Endodermal cell (in vitro differentiated cells): ENCODE measurements at places on chromosomes 5 and 9. TPM values are rescaled to one million over a fixed set of nuclear protein-coding genes. Genes with fewer than 3 reads are reported as not detected.

- no peak overlapping the region for H3K27ac ChIP-seq
- H3K27me3 ChIP-seq = no peaks in the 10 kb centered on the region
- H3K4me1 ChIP-seq = no peaks in the 10 kb centered on the region
- no peak for DNase-seq
- no peaks in the 10 kb centered on the region for H3K36me3 ChIP-seq
Measured at GRCh38 chr5:93358176-93358575, 222.8 kb downstream of the NR2F1-AS1 start.

DNA sequence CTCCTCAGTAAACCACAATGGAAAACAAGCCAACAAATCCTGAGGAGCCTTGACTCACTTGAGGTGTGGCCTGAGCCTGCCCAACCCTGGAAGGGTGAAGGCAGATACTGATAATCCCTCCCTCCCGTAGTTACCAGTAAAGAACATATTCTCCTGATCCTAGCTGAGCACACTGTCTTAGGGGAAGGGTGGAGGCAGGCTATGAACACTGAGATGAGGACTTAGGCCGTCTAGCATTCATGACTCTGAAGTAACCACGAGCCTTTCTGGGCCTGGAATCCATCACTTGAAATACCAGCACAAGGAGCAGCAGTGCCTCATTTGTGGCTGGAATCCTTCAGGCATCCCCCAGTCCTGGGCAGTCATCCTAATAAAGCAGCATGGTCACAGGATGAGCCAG is 124.5 kb upstream of the PRLR start:
- no peak for DNase-seq
- H3K27ac ChIP-seq = no peak overlapping the region
- H3K4me1 ChIP-seq = no peaks in the 10 kb centered on the region
- H3K36me3 ChIP-seq = no peaks in the 10 kb centered on the region
- no peaks in the 10 kb centered on the region for H3K27me3 ChIP-seq
- no peak overlapping the region for H3K4me3 ChIP-seq

GRCh38 chr5:148965511-148966265 is 97.2 kb downstream of the SH3TC2 start:
- peaks cover 3% of the 10 kb centered on the region for H3K4me1 ChIP-seq
- H3K36me3 ChIP-seq = no peaks in the 10 kb centered on the region

DNA sequence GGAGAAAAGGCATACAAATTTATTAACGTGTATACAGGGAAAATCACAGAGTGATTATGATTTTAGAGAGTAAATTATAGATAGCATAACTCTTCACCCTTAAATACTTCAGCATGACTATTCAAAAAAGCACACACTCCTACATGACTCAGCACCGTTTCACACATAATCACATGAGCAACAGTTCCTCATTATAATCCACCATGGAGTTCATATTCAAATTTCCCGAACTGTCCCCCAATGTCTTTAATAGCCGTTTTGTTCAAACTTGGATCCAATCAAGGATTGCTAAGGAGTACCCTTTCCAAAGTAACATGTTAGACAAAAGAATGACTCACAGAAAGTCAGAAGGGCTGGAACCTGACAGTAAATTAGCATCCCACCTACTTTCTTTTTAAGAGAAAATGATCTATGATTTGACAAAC is 32.1 kb downstream of the RAPGEF1 start:
- H3K4me1 ChIP-seq = peaks cover 19% of the 10 kb centered on the region
- no peak for DNase-seq
- no peaks in the 10 kb centered on the region for H3K27me3 ChIP-seq
- no peak overlapping the region for H3K4me3 ChIP-seq
- no peaks in the 10 kb centered on the region for H3K36me3 ChIP-seq

GRCh38 chr9:136019041-136019680 is 58.0 kb upstream of the UBAC1 start:
- H3K4me1 ChIP-seq = no peaks in the 10 kb centered on the region
- no peak overlapping the region for H3K27ac ChIP-seq
- H3K4me3 ChIP-seq = no peak overlapping the region
- H3K27me3 ChIP-seq = no peaks in the 10 kb centered on the region

- H3K4me1 ChIP-seq = peaks cover 7% of the 10 kb centered on the region
- no peak overlapping the region for H3K27ac ChIP-seq
- H3K4me3 ChIP-seq = no peak overlapping the region
- H3K36me3 ChIP-seq = peaks cover 20% of the 10 kb centered on the region
- peak; percentile 70 for DNase-seq
Measured at GRCh38 chr5:134958755-134959154, 9.0 kb upstream of the CATSPER3 start.

- H3K36me3 ChIP-seq = no peaks in the 10 kb centered on the region
- peaks cover 22% of the 10 kb centered on the region for H3K4me1 ChIP-seq
- DNase-seq = peak; percentile 43
- no peaks in the 10 kb centered on the region for H3K27me3 ChIP-seq
- H3K4me3 ChIP-seq = no peak overlapping the region
- no peak overlapping the region for H3K27ac ChIP-seq
Measured at GRCh38 chr9:94911986-94912635, 185.6 kb downstream of the AOPEP start.

DNA sequence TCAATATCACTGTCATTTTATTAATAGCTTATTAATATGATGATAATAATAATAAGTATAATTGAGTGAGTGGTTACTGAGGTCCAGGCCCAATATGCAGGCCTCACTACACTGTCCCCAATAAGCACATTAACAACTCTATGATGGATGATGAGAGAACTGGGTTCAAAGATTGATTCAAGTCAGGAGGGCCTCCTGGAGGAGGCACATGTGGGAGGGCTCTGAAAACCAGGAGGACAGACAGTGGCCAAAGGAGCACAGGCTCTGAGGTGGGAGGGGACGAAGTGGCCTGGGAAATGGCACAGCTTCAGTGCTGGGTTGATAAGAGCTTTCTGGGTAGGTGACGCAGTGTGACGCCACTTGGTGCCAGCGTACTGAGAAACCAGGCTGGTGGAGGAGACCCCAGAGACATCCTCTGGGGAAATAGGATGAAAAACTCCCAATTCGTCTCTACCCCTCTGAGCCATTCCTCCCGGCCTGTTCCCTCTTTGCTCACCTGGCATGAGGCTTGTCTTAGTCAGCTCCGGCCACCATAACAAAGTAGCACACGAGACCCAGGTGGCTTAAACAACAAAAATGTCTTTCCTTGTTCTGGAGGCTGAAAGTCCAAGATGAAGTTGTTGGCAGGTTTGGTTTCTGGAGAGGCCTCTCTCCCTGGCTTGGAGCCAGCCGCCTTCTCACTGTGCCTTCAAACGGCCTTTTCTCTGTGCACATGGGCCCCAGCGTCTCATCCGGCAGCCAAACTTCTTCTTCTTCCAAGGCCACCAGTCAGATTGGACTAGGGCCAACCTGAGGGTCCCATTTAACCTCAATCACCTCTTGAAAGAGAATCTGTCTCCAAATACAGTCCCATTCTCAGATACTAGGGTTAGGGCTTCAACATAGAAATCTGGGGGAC is 31.6 kb downstream of the NTNG2 start:
- no peaks in the 10 kb centered on the region for H3K4me1 ChIP-seq
- no peak overlapping the region for H3K27ac ChIP-seq
- no peaks in the 10 kb centered on the region for H3K27me3 ChIP-seq

DNA sequence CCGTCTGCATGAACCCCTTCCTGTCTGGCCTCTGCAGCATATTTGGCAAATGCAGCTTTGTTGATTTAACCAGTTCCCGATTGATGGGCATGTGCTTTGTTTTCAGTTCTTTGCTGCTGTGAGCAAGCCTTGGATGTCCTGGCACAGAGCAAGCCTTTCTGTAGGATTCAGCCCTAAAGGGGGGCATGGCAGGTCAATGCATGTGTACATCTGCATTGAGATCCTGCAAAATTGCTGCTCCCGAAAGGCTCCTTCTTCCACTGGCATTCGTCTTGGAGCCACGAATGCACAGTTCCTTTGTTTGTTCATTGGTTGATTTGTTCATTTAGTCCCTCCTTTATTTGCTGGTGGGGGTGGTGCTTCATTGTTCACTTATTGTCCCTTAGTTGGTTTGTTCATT is 34.8 kb downstream of the COL5A1 start:
- no peak overlapping the region for H3K27ac ChIP-seq
- H3K4me1 ChIP-seq = no peaks in the 10 kb centered on the region
- H3K4me3 ChIP-seq = no peak overlapping the region
- H3K27me3 ChIP-seq = no peaks in the 10 kb centered on the region

DNA sequence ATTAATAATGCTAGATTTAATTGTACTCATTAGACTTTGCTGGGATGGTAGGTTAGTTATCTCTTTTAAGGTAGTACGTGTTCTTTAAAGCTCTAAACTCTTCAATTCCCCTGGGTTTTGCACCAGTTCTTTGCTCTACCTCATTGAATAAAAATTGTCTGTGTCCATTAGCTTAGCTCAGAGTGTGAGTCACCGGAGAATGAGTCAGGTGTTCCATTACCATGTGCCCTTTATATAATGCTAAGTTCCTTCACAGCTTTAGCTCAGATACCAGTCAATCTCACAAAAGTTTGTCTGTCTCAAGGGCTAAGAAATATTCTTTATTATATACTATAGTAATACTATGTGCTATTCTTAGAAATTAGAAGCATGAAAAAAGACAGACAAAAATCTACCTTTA is 339.4 kb downstream of the PRELID2 start:
- no peak overlapping the region for H3K4me3 ChIP-seq
- DNase-seq = no peak
- no peaks in the 10 kb centered on the region for H3K4me1 ChIP-seq
- peaks cover 62% of the 10 kb centered on the region for H3K27me3 ChIP-seq
- no peaks in the 10 kb centered on the region for H3K36me3 ChIP-seq

GRCh38 chr9:15059003-15059402 is 148.8 kb upstream of the FREM1 start:
- no peaks in the 10 kb centered on the region for H3K27me3 ChIP-seq
- no peak for DNase-seq
- no peaks in the 10 kb centered on the region for H3K36me3 ChIP-seq
- H3K27ac ChIP-seq = no peak overlapping the region
- no peak overlapping the region for H3K4me3 ChIP-seq

GRCh38 chr5:41708604-41708940 is 161.7 kb downstream of the OXCT1 start:
- H3K4me1 ChIP-seq = no peaks in the 10 kb centered on the region
- H3K36me3 ChIP-seq = no peaks in the 10 kb centered on the region
- no peak overlapping the region for H3K27ac ChIP-seq

GRCh38 chr5:96093890-96094381 is 132.3 kb upstream of the ELL2 start:
- H3K4me3 ChIP-seq = no peak overlapping the region
- H3K27me3 ChIP-seq = no peaks in the 10 kb centered on the region
- H3K27ac ChIP-seq = no peak overlapping the region
- no peak for DNase-seq
- H3K36me3 ChIP-seq = no peaks in the 10 kb centered on the region

DNA sequence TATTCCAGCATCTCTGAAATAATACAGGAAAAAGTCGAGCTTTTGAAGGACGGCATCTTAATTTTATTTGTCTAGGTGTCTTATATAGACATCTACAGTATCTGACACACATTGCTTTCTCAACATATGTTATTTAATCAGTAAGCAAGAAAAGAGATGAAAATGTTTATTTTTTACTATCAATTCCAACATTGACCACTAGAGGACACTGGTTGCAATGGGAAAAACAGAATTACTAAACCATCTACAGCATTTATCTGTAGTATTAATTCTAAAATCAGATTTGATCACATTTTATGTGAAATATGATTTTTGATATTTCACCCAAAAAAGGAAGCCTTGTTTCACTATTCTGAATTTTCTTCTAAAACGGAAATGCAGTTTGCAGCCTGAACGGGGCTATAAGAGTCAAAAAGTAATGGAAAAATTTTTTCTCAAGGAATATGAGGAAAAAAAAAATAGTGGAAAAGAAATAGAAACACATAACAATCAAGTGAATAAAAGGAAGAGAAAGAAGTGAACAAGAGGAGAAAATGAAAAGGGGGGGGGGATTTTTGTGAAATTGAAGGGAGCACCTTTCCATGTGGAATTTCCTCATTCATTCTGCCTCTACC is 98.6 kb downstream of the OSTF1 start:
- H3K36me3 ChIP-seq = no peaks in the 10 kb centered on the region
- H3K27me3 ChIP-seq = no peaks in the 10 kb centered on the region
- no peak overlapping the region for H3K4me3 ChIP-seq
- no peak for DNase-seq
- H3K4me1 ChIP-seq = no peaks in the 10 kb centered on the region
- no peak overlapping the region for H3K27ac ChIP-seq

- H3K4me1 ChIP-seq = peaks cover 5% of the 10 kb centered on the region
- H3K36me3 ChIP-seq = no peaks in the 10 kb centered on the region
- H3K4me3 ChIP-seq = peak overlapping the region; percentile 25
- H3K27me3 ChIP-seq = no peaks in the 10 kb centered on the region
- H3K27ac ChIP-seq = no peak overlapping the region
- peak; percentile 90 for DNase-seq
Measured at GRCh38 chr5:51225789-51226742, 157.2 kb upstream of the ISL1 start.

GRCh38 chr5:137751869-137752491 is 2.2 kb downstream of the HNRNPA0 start:
- H3K27me3 ChIP-seq = no peaks in the 10 kb centered on the region
- no peak for DNase-seq
- H3K4me3 ChIP-seq = peak overlapping the region; percentile 99

DNA sequence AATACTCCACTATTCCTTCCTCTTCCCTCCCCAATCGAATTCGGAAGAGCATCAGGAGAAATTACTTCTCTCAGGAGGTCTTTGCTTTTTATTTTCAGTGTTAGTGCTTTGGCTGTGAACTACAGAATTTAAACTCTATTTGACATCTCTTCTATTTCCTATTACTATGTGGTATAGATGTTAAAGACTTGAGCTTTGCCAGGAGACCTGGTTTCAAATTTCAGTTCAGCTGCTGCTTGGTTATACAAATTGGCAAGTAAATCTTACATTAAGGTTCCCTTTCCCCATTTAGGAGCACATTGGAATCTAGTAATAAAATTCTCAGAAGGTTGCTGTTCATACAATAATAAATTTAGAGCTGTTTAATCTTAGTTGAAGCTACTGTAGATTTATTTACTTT is 13.1 kb downstream of the UHRF2 start:
- no peak overlapping the region for H3K4me3 ChIP-seq
- H3K36me3 ChIP-seq = peaks cover 57% of the 10 kb centered on the region

Gene CFAP77
- 1.9 and 2.2 TPM in 2 replicates for total RNA-seq

Gene PIP5K1B
- total RNA-seq = 9.1 and 10.2 TPM in 2 replicates

Gene DDX4
- not detected in 3 replicates for total RNA-seq

Gene CER1
- 694 to 6,466 TPM (median 767 TPM) in 3 replicates for total RNA-seq

Gene SPAAR
- total RNA-seq = 0.25 to 0.29 TPM in 2 of 3 replicates, not detected in the other

Gene PITX1
- total RNA-seq = 2.4 and 2.7 TPM in 2 replicates

Gene SLC25A2
- total RNA-seq = 0.50 and 0.68 TPM in 2 replicates

Gene PCDHA7
- total RNA-seq = 1.9 to 2.5 TPM (median 2.1 TPM) in 3 replicates

Gene BAAT
- total RNA-seq = not detected in 3 replicates
